Chondrocyte (in vitro differentiated cells): ENCODE measurements at places on chromosomes 3 and 15.

DNA sequence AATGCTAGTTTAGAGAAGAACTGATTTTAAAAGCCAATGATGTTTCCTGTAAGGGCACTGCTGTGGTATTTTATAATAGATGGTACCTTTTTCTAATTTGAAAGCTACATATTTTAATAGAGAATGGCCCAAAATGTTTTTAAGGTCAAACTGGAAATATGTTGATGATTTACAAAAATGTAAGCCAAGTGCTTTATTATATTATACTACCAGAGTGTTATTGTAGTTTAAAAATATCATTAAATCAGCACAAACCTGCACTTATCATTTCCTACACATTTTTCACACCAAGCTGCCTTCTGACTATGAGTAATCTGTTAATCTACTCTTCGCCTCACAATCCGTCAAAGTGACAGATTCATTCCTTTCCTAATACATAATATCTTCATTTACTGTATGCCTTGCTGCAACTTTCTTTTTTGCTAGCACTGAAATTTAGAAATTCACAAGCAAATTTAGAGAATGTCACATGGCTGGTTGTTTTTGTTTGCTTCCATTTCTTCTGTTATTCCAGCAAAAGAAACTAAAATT is 126.4 kb upstream of the FAM3D start:
- no peak for DNase-seq

DNA sequence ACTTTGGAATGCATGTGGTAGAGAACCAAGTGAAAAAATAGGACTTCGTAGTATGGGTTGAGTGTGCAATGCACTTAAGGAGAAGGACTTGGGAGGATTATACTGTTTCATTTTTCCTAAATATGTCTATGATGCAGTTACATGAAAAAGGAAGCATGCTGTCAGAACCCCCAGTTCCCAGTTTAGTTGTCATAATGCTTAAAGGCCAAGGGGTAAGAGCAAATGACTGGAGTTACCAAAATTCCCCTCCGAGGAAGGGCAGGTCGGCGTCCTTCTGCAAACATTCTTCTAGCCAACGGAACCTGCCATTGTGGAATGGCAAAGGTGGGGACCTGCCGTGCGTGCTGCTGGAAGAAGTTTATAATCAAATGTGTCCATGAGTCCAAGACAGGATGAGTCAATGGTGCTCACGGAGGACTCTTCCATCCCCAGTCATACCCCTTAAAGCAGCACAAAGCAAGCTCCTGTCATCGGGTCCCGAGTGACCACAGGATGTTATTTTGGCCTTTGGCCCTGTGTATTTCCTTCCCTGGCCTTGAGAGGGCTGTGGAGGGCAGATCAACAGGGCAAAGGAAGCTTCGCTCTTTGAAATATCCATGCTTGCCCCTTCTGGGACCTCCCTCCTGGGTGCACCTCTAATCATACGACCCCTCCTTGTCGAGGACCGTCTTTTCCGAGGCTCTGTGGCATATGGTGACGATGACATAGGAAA is 93.2 kb downstream of the SLCO3A1 start:
- DNase-seq: no peak

DNA sequence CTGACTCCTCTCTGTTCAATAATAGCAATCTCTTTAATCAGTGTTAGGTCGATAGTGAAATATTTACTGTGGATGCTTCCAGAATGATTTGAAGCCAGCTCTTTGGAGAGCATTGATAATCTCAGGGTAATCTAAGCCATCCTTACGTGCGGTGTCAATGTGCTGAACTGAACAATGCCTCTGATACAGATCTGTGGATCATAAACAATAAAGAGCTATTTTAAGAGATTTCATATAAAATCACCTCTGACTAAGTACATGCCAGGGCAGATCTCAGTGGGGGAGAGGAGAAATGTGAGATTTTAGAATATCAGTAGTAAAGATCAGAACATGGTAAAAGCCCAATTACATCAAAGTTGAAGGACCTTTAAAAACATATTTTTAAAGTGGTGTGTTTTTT is 319.3 kb upstream of the GBE1 start:
- DNase-seq: no peak

GRCh38 chr3:142650001-142650693 is 54.0 kb downstream of the PLS1 start:
- DNase-seq: no peak

DNA sequence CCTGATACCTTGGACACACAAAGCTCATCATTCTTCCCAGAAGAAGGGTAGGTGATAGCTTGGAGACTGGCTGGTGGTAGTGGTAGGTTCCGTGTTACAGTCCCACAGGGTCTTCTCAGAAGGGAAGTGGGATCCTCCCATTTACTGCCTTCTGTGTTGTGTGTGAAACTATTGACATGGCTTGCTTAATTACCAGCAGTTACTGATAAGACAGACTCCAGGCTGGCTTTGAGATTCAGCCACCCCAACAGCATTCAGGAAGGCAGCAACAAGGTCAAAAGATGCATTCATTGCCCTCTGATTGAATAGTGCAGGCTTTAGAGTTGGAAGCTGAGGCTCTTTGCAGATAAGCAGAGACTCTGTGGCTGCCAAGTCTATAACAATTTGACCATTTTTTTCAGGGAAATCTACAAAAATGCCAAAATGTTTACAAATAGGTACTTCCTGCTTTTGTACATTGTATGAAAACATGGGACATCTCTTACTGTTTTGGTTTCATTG is 7.7 kb downstream of the ARNT2 start:
- no peak for DNase-seq

DNA sequence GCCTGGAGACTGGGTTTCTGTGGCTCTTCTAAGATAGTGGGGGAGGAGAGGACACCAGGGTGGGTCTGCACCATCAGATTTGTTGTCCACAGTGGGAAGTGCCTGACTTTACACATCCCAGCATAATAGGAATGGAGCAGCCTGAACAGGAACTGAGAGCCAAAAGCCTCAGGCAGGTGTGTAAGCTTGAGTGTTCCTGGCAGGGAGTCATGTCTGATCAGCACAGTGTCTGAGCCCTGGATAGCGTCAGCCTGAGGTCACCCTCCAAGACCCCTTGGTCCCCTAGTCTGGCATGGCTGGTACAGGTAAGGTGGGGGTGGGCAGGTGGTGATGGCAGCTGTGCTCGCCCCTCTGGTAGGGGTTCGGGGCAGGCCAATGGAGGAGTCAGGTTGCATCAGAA is 20.2 kb downstream of the INSYN1 start:
- no peak for DNase-seq

- DNase-seq: no peak
Observed at GRCh38 chr3:109411547-109411946, 74.2 kb upstream of the DPPA4 start.

GRCh38 chr15:52529341-52529924 is 753 bp upstream of the MYO5A start:
- DNase-seq: no peak

- no peak for DNase-seq
Observed at GRCh38 chr3:31530039-31530959, 2.4 kb upstream of the STT3B start.

DNA sequence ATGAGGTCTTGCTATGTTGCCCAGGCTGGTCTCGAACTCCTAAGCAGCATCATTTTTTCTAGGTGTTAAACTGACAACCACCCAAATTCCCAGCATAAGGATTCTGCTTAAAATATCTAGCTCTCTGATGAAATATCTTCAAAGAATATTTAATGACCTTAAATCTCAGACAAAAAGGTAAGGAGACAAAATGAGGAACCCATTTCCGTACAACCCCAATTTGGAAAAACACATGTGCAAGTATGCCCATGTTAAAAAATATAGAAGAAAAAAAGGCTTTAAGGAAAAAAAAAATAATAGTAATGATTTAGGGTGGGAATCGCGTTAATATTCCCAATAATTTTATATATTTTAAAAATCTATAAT is 1.4 kb upstream of the SACM1L start:
- no peak for DNase-seq

DNA sequence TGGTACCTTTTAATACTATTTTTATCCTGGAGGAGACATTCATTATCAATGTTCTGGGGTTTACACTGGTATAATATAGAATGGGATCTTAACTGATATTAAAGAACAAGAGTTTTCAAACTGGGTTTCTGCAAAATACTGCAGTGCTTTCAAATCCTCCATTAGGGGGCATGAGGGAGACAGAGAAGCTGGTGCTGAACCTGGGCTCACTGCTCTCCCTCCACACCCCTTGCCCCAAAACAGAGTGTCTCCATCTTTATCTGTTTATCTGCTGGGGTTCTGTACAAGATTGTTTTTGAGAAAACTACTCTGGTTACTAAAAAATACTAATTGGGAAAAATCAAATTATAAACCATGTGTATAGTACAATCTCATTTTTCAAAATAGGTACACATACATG is 41.7 kb downstream of the CADPS start:
- no peak for DNase-seq

GRCh38 chr3:177089901-177090300 is 107.4 kb downstream of the TBL1XR1 start:
- DNase-seq: no peak

- DNase-seq: no peak
Observed at GRCh38 chr3:177810162-177810623, 612.9 kb upstream of the TBL1XR1 start.

DNA sequence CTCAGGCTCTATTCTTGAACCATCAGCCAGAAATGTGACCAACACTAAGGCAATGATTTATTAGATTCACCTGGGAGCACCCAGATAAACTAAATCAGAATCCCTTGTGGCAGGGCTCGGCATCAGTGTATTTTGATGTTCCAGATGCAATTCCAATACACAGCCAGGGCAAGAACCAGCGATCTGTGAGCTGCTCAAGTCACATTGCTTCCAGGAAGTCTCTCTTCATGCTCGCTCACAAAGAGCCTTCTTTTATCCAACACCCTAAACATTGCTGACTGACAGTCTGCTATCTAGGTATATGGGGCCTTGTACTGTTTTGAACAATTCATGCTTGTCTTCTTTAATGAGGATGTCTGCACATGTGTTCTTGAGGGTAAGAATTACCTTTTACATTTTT is 40.9 kb upstream of the GOLGA8J start:
- no peak for DNase-seq
